Stimulated activated CD8-positive, alpha-beta memory T cell treated with anti-CD3 and anti-CD28 coated beads, Interleukin-4, amount 100 ng/mL, for 24 hours (primary cell): ENCODE measurements at places on chromosomes 3 and 15.
A peak's percentile ranks its signal among the peaks of the same experiment; 100 is the strongest.

DNA sequence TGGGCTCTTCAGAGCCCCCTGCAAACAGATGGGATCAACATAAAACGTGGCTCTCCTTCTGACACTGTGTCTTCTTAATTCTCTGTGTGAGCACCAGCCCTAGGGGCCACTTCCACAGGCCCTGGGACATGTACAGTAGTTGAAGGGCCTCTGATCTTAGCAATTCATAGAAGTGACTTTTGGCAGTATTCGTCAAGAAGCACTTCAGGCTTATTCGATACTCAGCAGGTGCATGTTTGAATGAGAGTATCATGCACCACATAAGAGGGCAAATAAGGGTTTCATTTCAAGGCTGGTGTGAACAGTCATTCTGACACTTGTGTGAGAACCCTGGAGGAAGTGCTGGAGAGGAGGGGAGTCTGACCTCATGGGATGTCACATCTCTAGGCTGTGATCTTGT is 113.9 kb downstream of the GABRG3 start:
- no peak for DNase-seq

- no peak for DNase-seq
These were observed 71.4 kb upstream of the P3H2 start for GRCh38 chr3:190192087-190192486.

DNA sequence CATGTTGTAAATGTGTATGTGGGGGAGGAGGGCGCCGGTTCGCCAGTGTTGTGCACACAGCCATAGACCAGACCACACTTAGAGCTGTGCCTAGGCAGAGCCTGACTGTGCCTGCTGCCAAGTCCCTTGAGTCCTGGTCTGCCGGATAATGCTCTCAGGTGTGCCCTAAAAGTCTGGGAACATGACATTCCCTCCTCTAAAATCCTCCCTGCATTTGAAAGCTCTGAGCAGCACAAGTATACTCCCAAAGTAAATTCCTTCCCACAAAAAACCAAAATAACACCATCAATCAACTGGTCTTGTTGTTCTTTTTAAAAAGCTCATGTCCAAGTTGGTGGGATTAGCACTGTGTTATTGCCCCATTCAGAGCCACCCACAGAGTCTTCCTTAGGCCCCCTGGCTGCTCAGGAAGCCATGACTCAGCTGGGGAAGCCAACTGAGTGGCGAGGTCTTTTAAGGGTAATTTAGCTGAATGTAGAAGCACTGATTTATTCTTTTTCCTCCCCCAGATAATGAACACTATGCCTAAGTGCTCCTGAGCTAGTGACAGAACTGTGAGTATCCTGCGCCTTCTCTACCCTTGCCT is 147.8 kb upstream of the MCTP2 start:
- DNase-seq = no peak

DNA sequence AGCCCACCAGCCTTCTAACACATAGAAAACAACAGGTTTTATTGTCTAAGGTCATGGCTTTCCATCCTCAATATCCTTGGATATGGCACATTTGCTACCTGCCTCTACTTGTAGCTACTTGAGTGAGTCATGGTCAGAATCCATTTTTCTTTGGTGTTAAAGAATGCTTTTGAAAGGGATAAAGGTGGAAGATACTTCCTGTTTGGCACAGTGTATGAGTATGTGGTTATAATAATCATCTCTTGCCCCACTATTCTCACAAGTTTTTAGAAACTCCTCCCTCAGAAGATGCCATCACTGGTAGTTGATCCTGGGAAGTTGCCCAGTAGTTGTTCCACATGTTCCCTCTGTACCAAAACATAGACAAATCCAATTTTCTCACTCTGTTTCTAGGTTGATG is 508.6 kb upstream of the IL12A start:
- no peak for DNase-seq

DNA sequence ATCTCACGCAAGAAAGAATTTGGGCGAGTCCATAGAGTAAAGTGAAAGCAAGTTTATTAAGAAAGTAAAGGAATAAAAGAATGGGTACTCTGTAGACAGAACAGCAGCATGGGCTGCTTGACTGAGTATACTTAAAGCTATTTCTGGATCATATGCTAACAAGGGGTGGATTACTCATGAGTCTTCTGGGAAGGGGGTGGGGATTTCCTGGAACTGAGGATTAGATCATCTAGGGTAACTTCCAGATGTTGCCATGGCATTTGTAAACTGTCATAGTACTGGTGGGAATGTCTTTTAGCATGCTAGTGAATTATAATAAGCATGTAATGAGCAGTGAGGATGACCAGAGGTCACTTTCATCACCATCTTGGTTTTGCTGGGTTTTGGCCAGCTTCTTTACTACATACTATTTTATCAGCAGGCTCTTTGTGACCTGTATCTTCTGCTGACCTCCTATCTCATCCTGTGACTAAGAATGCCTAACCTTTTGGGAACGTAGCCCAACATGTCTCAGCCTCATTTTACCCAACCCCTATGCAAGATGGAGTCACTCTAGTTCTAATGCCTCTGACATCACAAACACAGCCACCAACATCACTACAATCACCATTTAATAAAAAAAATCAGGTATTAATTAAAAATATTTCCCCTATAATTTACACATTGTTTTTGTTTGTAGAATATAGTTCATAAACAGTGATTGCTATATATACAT is 890.7 kb upstream of the EPHA6 start:
- peak; percentile 4 for DNase-seq

DNA sequence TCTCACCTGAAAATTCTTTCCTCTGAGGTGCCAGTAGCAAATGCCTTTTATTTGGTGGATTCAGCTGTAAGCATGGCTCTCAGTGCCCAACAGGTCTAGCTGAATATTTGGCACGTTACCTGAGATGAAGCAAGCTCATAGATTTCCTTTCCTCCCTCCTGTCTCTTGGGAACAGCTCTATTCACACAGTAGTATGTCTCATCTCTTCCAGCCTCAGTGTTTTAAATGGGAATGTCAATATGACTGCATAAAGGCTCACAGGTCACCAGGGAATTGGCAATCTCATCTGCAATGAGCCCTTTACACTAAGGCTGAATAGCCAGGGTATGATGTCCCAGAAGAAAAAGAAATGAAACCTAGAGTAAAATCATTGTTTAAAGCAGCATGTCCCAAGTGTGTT is 733.5 kb downstream of the NTRK3 start:
- no peak for DNase-seq

GRCh38 chr15:31433091-31433490 is 106.5 kb downstream of the KLF13 start:
- DNase-seq = no peak

- no peak for DNase-seq
These were observed 34.8 kb downstream of the CCNL1 start for GRCh38 chr3:157125101-157125500.

DNA sequence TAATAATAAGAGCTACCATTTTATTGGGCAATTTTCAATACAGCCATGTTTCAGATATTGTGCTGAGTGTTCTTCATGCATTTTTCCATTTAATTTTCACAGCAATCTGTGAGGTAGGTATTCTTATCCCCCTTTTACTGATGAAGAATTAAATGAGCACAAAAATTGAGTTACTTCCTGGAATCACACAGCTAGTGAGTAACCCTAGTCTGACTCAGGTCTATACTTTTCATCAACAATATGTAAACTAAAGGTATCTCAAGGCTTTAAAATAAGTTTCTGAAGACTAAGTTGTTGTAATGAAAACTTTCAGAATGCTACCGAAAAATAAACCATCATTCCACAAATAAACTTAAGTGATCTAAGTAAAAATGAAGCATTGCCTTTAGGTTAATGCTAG is 22.3 kb downstream of the HACD2 start:
- no peak for DNase-seq

DNA sequence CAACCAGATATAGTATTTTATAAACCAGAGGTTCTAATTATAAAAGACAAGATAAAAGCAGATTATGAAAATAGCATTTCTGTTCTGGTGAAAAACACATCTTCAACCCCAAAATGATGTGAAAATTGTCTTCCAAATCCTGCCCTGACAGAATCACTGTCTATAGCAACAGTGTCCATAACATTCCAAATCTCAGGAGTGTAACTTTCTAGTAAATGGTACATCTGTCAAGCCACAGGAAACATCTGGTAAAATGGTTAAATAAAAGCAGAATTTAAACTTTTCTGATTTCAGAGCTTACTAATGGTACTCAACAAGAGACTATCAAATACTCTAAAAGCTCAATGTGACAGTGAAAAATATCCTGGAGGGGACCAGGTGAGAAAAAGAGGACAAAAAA is 60.5 kb downstream of the VGLL4 start:
- no peak for DNase-seq

GRCh38 chr3:140007911-140008869 is 73.2 kb downstream of the CLSTN2 start:
- DNase-seq = no peak

GRCh38 chr15:49697121-49697520 is 76.3 kb downstream of the DTWD1 start:
- DNase-seq = no peak

DNA sequence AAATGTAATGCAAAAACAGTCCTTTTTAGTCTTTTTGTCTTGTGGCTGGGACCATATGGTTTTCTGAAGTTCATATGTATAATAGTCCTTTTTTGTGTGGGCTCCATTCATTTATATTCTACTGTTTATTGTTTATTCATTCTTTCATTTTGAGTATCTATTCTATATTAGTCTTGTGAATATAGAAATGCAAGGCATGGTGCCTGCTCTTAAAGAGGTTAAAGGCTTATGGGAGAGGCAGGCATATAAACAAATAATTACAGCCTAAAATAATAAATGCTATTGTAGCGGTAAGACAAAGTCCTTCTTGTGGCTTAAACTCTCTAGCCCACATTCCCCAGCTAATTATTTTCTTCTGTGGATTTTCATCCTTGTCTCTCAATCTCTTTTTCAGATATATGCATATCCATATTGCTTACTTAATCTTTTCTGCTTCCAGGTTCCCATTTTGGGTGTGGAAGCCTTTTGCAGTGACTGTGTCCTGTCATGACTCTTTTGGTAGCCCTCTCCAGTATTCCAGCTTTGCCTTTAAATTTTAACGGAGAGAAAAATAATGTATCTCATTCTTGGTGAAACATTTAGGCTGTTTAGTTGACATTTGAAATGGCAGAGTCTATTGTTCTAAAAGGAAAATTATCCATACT is 101.6 kb downstream of the PPM1L start:
- DNase-seq = no peak

DNA sequence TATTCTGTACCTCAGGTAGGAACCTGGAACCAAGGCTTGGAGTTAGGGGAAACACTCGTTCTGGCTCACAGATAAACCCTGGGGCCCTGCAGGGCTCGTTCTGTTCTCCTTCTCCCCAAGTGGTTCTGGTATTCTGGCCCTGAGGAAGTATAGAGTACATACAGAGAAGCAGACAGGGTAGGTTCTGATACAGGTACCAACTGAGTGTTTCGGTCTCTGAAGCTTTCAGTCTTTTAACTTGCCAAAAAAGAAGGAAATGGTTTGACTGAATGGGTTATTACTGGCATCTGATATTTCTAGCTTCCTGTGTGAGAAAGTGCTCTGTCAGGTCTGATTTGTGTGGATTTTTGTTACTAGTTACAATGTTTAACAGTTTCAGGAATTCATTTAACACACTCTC is 67.3 kb downstream of the UBE2E2 start:
- DNase-seq = no peak

GRCh38 chr15:73904026-73904815 is 22.0 kb upstream of the LOXL1 start:
- DNase-seq = no peak

DNA sequence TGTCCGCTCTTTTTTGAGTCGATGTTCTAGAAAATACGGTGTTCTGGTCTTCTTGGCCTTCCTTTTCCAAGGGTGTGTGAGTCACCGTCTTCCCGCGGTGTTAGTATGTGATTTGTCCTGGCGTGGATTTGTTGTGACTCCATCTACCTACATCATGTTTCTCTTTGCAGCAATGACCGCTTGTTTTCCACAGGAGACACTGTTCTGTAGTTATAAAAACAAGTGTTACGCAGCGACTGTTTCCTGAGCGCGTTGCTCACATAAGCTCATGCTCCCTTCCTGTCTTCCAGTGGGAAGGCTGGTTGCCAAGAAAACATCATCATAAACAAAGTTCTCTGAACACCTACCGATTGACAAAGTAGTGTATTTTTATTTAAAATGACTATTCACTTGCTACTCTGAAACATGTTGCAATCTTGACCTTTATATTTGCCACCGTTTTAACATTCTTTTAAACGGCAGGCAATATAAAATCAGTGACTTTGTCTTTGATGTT is 19.0 kb downstream of the USP13 start:
- DNase-seq = no peak

DNA sequence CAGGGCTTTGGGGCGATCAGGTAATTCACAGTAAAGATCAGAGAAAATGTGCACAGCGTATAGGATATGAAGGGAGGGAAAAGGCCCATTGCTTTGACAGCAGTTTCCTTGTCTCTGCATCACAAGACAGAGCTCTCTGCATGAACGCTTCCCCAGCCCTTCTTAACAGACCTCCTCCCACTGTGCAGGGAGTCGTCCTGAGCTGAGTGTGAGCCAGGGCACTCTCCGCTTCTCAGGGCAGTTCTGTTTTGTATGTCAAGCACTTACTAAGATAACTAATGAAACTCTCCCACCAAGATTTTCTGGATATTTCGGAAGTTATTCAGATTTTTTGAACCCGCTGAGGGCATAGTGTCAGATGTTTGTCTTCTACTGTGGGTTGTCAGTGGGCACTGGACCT is 105.8 kb upstream of the C15orf61 start:
- no peak for DNase-seq

- no peak for DNase-seq
These were observed 318.6 kb downstream of the FGF12 start for GRCh38 chr3:192408647-192409200.

GRCh38 chr15:68683026-68683425 is 104.2 kb downstream of the CORO2B start:
- no peak for DNase-seq

DNA sequence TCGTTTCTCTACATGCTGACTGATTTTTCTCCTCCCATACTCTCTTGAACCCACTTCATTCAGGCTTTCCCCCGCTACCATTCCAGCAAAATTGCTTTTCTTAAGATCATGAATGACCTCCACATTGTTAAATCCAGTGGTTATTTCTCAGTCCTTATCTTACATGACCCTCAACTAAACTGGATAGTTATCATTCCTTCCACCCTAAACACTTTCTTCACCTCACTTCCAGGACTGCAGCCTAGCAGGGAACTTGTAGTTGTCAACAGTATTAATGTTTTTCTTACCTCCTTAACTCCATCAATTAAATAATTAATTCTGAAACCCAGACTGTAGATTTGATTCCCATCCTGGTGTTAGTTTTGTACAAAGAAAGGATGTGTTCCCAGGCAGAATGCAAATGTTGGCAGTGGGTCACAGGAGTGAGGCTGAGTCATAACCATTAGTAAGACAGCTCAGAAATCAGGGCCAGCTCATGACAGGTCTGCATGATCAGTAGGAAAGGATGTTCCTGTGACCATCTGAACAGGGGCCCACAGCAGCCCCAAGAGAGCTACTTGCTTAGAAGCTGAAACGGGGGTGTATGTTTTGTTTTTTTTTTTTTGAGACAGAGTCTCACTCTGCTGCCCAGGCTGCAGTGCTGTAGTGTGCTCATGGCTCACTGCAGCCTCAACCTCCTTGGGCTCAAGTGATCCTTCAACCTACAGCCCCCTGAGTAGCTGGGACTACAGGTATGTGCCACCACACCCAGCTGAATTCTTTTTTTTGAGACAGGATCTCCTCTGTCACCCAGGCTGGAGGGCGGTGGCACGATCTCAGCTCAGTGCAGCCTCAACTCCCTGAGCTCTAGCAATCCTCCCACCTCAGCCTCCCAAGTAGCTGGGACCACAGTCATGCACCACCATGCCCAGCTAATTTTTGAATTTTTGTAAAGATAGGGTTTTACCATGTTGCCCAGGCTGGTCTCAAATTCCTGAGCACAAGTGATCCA is 9.1 kb downstream of the BCL2L10 start:
- no peak for DNase-seq
